ENCODE measurements at places on chromosomes 7 and 10.
A peak's percentile ranks its signal among the peaks of the same experiment; 100 is the strongest.

DNA sequence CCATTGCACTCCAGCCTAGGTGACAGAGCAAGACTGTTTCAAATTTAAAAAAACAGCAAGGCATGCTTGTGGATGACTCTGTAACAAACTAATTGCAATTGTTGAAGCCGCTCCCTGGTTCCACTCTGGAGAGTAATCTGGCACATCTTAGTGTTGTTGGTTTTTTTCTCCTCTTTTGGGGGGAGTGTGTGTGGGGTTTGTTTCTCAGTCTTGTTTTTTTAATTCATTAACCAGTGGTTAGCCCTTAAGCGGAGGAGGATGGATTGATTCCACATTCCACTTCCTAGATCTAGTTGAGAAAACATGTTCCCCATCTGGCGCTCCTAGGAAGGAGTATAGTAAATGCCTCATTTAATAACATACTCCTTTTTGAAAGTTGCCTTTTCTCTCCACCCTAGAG is 8.6 kb upstream of the ZNF713 start:
- H3K4me1 ChIP-seq, result no peaks in the 10 kb centered on the region
- H3K4me3 ChIP-seq, result no peak overlapping the region
- no peaks in the 10 kb centered on the region for H3K27me3 ChIP-seq
- no peak for DNase-seq
- H3K27ac ChIP-seq, result no peak overlapping the region
- H3K36me3 ChIP-seq, result no peaks in the 10 kb centered on the region

- H3K4me3 ChIP-seq, result no peak overlapping the region
- DNase-seq, result no peak
- no peaks in the 10 kb centered on the region for H3K4me1 ChIP-seq
- no peaks in the 10 kb centered on the region for H3K36me3 ChIP-seq
- no peak overlapping the region for H3K27ac ChIP-seq
- no peaks in the 10 kb centered on the region for H3K27me3 ChIP-seq
Observed at GRCh38 chr7:9891056-9891455, 1082.6 kb upstream of the PHF14 start.

GRCh38 chr7:1900847-1901246 is 230.8 kb downstream of the ELFN1 start:
- no peak overlapping the region for H3K27ac ChIP-seq
- no peaks in the 10 kb centered on the region for H3K4me1 ChIP-seq
- no peaks in the 10 kb centered on the region for H3K27me3 ChIP-seq
- H3K4me3 ChIP-seq, result no peak overlapping the region
- no peaks in the 10 kb centered on the region for H3K36me3 ChIP-seq

- H3K27ac ChIP-seq, result no peak overlapping the region
- peaks cover 2% of the 10 kb centered on the region for H3K4me1 ChIP-seq
- no peaks in the 10 kb centered on the region for H3K27me3 ChIP-seq
- no peaks in the 10 kb centered on the region for H3K36me3 ChIP-seq
Observed at GRCh38 chr7:69738396-69738951, 140.2 kb downstream of the AUTS2 start.

DNA sequence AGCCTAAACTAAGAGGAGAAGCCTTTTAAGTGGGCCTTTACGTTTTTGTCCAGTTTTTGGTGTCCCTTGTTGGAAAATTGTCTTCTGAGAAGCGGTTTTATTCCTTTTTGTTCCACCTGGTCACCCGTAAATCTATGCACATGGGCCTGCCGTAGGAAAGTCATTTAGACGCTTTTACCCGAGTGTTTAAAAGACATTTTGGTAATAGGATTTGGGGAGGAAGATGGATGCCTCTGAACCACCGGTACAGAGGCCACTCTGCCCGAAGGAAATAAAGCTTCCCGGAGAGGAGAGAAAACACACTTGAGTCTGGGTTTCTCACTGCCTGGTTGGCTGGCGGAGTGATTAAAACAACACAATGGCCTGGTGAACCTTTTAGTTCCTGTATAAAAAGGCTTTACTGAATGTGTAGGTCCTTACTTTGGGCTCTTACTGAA is 760 bp downstream of the THNSL1 start:
- peak overlapping the region; percentile 56 for H3K4me3 ChIP-seq
- H3K4me1 ChIP-seq, result peaks cover 3% of the 10 kb centered on the region
- no peaks in the 10 kb centered on the region for H3K27me3 ChIP-seq
- H3K27ac ChIP-seq, result peak overlapping the region; percentile 76
- no peaks in the 10 kb centered on the region for H3K36me3 ChIP-seq

DNA sequence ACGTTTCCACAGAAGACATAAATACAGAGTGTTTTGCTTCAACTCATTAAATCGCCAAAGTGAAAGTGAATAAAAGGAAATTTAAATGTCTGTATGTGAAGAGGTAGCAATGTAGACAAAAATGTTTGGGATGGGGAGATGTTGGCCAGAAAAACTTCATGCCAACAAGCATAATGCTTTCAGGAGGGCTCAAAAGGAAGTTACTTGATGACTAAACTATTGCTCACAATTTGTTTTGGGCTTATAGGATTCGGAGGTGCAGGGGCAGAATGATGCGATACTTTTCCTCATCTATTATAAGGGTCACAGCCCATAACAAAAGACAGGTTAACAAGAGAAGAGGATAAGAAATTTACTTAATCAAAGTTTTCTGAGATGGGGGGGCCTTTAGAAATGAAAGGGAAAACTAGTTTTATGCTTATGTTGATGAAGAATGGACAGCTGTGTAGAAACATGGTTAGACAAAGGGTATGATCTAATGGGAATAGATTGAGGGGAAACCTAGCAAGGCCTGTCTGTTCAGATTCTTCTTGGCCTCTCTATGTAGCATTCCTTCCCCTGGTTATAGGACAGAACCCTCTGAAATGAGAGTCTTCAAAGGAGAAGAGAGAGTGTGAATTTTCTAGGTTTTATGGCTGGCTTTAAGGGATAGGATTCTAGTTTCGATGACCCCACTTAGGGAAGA is 898.6 kb downstream of the LRMDA start:
- no peaks in the 10 kb centered on the region for H3K27me3 ChIP-seq
- H3K4me1 ChIP-seq, result no peaks in the 10 kb centered on the region
- no peak for DNase-seq
- no peaks in the 10 kb centered on the region for H3K36me3 ChIP-seq
- H3K27ac ChIP-seq, result no peak overlapping the region

- H3K27ac ChIP-seq, result no peak overlapping the region
- peaks cover 2% of the 10 kb centered on the region for H3K36me3 ChIP-seq
- no peaks in the 10 kb centered on the region for H3K27me3 ChIP-seq
Observed at GRCh38 chr7:12831024-12831423, 143.6 kb downstream of the ARL4A start.

DNA sequence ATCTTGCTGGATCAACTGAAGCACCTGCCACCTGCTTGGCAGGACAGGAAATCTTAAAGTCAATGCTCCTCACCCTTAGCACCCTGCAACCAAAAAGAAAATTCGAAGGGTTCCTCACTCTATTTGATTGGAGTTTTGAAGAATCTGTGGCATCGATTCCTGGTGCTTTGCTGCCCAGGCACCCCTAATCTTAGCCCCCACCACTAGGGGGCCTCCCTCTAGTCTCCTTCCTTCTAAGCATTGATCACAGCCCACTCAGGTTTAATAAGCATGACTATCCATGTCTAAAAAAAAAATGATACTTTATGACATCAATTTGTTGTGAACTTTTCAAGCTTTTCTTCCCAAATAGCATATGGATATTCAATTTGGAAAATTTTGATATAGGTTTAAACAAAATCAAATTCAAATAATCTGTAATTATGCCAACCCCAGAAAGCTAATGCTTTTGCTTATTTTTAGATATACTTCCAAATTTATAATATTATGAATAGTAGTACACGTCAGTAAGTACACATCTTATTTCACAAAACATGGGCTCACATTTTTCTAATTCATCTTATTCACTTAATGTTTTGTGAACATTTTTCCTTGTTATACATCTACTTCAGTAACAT is 45.3 kb downstream of the NRG3 start:
- no peaks in the 10 kb centered on the region for H3K27me3 ChIP-seq
- peaks cover 7% of the 10 kb centered on the region for H3K4me1 ChIP-seq
- DNase-seq, result no peak
- H3K27ac ChIP-seq, result no peak overlapping the region

DNA sequence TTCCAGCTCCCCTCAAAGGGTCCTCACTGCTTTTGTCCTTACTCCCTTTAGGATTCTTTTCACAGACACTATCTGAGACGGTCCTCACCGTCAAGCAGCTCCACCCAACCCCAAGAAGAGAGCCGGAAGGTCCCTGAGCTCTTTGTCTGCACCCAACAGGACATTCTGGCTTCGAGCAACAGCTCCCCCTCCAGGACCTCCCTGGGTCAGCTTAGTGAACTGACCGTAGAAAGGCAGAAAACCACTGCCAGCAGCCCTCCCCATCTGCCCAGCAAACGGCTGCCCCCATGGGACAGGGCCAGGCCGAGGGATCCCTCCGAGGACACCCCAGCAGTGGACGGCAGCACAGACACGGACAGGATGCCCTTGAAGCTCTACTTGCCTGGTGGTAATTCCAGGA is 19.9 kb downstream of the MINDY4 start:
- no peak overlapping the region for H3K27ac ChIP-seq
- no peaks in the 10 kb centered on the region for H3K27me3 ChIP-seq

DNA sequence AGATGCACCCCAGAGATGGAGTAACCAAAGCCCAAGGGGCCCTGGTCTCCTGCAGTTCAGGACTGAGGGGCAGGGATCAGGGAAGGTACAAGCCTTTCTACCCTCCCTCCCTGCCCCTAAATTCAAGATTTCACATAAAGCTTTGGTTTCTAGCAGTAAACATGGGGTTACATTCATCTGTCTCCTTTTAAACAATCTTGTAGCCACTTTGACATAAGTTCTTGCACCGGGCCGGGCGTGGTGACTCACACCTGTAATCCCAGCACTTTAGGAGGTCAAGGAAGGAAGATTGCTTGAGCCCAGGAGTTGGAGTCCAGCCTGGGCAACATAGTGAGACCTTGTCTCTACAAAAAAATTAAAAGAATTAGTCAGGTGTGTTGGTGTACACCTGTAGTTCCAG is 4.0 kb upstream of the ACTR3C start:
- no peak for DNase-seq
- peaks cover 31% of the 10 kb centered on the region for H3K4me1 ChIP-seq
- no peak overlapping the region for H3K4me3 ChIP-seq
- peaks cover 12% of the 10 kb centered on the region for H3K36me3 ChIP-seq
- no peaks in the 10 kb centered on the region for H3K27me3 ChIP-seq

- peaks cover 7% of the 10 kb centered on the region for H3K4me1 ChIP-seq
- H3K4me3 ChIP-seq, result no peak overlapping the region
- H3K27ac ChIP-seq, result no peak overlapping the region
- no peaks in the 10 kb centered on the region for H3K27me3 ChIP-seq
- no peak for DNase-seq
Observed at GRCh38 chr7:33487998-33488682, 358.8 kb downstream of the BBS9 start.

DNA sequence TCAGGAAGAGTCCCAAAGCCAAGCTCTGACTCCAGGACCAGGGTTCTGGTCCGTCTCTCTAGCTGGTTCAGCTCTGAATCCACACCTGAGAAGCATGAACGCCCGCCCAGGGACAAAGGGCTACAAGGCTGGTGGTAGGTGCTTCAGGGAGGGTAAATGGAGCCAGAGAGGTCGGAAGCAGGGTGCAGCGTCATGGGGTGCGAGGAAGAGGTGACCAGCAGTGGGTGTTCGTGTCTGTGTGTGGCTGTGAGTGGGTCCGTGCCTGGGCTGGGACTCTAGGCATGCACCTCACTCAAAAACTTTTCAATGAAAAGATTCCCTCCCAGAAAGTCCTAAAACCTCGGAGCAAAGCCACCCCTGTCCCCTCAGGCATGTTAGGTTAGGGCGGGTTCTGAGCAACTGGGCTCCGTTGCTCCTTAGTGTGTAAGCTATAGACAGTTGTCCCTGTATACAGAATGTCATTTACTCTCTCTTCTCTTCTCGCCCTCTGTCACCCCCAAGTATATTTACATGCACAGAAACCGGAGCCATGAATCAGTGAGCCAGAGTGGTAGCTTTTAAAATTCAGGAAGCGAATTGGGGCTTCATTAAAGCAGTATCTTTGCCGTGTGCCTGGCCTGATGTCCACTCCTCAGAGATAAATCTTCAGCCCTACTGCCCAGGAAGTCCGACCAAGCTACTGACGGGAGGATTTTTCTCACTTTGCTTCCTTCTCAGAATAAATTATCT is 12.3 kb upstream of the GATA3 start:
- no peak for DNase-seq
- no peak overlapping the region for H3K4me3 ChIP-seq
- H3K4me1 ChIP-seq, result peaks cover 22% of the 10 kb centered on the region
- peaks cover 88% of the 10 kb centered on the region for H3K27me3 ChIP-seq
- H3K27ac ChIP-seq, result no peak overlapping the region

GRCh38 chr10:43304687-43305333 is 37.9 kb upstream of the RASGEF1A start:
- no peaks in the 10 kb centered on the region for H3K36me3 ChIP-seq
- H3K4me3 ChIP-seq, result peak overlapping the region; percentile 66
- no peak overlapping the region for H3K27ac ChIP-seq
- H3K27me3 ChIP-seq, result peaks cover 5% of the 10 kb centered on the region
- H3K4me1 ChIP-seq, result peaks cover 3% of the 10 kb centered on the region
- DNase-seq, result no peak

- H3K27ac ChIP-seq, result no peak within 1 kb of the TSS
- 0 out of 2 replicates have a peak, but pooled peaks cover 7% of the 10 kb centered on the region for H3K4me1 ChIP-seq
- peak within 1 kb of the TSS; percentile 60 for H3K4me3 ChIP-seq
Observed at GRCh38 chr7:128937647-128938543, at the start of gene IRF5. Gene IRF5 (plus strand): TSS chr7:128937927. CDS start chr7:128942082, 4,155 bp downstream.

DNA sequence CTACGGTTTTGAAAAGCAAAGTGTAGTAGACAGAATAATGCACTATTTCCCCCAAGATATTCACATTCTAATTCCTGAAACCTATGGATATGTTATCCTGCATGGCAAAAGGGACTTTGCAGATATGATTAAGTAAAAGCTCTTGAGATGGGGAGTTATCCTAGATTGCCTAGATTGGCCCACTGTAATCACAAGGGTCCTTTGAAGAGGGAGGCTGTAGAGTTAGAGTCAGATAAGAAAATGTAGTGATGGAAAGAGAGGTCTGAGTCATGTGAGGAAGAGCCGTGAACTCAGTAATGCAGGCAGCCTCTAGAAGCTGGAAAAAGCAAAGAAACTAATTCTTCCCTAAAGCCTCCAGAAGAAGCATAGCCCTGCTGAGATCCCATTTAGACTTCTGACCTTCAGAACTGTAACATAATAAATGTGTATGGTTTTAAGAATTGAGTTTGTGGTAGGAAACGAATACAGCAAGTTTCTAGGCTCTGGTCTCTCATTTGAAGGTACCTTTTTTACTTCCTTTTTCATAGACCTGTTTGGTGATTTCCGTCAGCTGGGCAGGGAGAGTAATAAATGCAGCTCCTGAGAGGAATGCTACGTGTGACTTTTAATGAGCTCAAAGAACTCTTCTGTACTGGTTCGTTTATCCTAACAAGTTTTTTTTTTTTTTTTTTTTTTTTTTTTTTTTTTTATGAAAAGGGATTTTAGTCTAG is 41.9 kb upstream of the NXPH1 start:
- no peak for DNase-seq
- H3K27me3 ChIP-seq, result no peaks in the 10 kb centered on the region
- H3K4me3 ChIP-seq, result no peak overlapping the region
- H3K27ac ChIP-seq, result no peak overlapping the region
- H3K4me1 ChIP-seq, result peaks cover 6% of the 10 kb centered on the region

Data from H1 (cell line).